ENCODE measurements at places on chromosomes 16 and 17.

GRCh38 chr16:17204644-17205043 lies 266.1 kb downstream of the XYLT1 start:
- DNase-seq, result no peak

GRCh38 chr17:10754861-10755591 lies 25.2 kb upstream of the TMEM220 start:
- no peak for DNase-seq

DNA sequence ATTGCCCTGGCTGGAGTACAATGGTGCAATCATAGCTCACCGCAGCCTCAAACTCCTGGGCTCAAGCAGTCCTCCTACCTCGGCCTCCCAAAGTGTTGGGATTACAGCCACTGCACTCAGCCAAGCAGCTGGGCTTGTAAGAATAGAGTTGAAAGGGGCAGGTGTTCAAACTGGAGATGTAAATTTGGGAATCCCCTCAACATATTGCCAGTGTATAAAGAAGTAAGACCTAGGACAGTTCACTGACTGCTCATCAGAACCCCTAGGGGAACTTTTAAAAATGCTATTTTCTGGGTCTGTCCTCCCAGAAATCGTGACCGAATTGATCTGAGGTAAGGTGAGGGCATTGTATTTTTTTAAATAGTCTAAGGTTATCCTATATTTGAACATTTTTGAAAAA lies 8.9 kb upstream of the DNAJA2 start:
- DNase-seq, result no peak

GRCh38 chr17:7196651-7197401 lies 17.7 kb upstream of the ASGR1 start:
- DNase-seq, result no peak

DNA sequence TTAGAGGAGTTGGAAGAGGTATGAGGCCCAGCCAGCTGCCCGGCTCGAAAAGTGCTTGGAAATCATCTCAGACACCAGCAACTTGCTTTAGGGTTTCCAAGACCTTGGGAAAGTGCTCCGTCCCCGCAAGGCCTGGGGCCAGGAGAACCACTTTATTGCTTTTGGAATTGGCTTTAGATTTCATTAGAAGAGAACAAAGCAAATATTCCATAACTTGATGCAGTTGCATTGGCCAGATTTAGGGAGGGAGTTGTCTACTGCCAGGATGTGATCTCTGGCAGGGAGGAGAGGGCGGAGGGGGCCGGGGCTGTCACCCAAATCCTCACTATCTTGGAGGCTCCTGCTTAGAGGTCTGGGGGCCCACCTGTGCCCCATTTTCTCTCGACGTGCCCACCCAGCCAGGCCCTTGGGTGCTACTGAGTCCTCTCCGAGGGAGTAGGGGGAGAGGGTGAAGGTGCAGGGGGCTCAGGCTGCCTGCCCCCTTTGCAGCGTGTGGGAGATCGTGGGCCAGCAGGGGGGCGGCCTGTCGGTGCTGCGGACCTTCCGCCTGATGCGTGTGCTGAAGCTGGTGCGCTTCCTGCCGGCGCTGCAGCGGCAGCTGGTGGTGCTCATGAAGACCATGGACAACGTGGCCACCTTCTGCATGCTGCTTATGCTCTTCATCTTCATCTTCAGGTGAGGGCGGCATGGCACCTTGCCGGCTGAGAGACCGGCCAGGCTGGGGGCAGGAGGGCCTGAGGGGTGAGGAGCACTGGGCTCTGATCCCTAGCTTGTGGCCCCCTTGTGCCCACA lies 30.6 kb downstream of the CACNA1G start:
- DNase-seq, result no peak

DNA sequence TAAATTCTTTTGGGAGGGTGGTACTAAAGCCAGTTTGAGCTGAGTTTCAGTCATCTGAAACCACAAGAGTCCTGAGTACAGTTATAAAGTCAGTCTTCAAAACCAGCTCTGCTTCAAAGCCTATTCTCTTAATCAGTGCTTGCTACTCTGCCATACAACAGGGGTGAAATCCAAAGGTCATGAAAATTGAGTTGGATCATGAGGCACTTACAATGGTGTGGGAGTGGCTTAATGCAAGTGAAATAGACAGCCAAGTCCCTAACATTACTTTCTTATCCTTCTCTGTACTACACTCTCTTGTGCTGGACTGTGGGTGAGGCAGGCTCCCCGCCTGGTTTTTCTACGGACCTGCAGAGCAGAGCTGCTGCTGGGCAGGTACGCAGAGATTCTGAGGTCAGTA lies 12.4 kb downstream of the CBLN1 start:
- DNase-seq, result no peak

DNA sequence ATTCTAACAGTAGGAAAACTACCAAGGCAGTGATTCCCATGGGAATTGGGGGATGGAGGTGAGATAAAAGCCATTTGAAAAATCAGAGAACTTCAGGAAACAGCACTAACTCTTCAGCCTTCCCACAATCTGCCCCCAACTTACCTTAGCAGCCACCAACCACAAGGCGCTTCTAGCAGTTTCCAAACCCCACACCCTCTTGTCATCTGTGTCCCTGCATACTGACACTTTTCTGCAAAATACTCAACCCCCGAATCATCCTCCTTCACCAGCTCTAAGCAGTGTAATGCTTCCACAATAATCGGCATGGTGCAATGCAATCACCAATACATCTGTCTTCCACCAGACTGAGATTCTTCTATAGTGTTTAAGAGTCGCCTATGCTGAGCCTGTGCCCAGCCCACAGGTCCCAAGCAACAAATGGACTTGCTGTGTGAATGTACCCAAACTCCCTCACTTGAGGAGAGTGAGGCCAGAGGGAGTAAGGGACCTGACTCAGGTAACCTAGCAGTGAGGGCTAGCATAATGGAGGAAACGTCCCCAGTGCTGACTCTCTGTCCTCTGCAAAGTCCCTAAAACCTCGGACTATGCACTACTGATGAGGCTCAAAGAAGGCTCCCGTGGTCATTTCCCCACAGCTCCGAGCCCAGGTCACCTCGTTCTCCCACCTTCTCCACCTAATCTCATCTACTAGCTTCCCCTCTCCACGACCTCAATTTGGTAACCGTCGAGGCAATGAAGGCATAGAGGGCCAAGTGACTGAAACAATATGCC lies 943 bp downstream of the DYNC1LI2 start:
- DNase-seq, result no peak

DNA sequence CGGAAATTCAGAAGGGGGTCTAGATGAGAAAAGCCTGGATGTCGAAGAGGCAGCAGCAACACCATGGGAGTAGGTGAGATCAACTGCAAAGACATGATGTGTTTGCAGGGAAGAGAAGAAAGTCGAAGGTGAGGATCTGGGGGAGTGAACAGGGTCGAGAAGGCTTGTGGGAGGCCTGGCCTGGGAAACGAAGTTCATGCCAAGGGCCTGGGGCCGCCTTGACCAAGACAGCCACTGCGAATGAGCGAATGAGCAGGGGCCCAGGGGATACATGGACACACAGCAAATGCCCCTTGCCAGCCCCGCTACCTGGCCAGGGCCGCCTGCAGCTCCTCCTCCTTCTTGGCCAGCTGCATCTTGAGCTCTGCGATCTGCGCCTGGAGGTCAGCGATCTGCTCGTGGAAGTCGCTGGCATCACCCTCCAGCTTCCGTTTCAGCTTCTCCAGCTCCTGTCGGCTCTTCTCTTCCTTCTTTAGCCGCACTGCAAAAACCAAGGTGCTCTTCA lies 87.1 kb downstream of the NDE1 start:
- DNase-seq, result no peak

- no peak for DNase-seq
Observed at GRCh38 chr16:23131436-23131835, 17.8 kb downstream of the USP31 start.

DNA sequence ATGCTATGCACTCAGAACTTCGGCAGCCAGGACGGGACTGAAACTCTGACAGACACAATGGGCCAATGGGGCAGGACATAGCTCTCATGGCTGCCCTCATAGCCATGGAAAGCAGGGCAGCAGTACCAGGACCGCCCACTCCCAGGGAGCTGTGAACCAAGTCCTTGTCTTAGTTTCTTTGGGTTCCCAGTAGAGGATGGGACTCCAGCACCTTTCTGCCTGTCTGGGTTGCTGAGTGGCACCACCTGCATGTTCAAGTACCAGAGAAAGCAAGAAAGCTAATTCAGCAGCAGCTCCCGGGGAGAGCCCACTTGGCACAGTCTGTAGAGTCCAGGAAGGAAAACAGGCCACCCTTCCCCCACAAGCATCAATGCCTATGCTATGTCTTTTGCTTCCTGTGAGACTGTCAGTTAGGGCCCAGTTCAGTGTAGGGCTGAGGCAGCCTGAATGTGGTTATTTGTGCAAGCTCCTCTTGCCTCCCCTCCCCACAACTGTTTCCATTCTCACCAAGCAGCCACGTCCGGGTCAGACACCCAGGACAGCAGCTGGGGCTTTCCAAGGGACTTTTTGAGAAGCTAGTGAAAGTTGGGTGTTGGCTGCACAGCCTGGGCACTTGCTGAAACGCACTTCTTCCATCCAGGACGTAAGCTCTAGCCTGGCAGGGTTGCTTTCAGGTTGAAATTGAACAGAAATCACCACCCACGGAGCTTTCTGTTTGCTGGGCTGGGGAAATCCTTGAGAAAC lies 7.8 kb downstream of the SUPT4H1 start:
- no peak for DNase-seq

- DNase-seq, result no peak
Observed at GRCh38 chr16:50246299-50247122, 19.8 kb upstream of the ADCY7 start.
